ENCODE measurements at places on chromosomes 3 and 15.

DNA sequence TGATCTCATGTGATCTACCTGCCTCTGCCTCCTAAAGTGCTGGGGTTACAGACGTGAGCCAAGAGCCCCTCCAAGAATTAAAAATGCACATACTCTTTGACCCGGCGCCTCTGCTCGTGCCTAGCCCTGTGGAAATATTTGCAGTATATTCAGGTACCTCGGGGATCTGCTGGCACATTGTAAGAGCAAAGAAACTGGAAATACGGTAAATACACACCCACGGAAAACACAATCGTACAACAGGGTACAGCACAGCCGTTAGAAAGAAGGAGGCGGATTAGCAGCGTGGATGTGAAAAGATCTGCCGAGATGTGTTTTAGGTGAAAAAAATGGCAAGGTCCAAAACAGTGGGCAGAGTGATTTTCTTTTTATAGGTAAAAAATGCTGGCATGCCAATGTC lies 6.1 kb upstream of the HDAC11 start:
- DNase-seq = no peak

DNA sequence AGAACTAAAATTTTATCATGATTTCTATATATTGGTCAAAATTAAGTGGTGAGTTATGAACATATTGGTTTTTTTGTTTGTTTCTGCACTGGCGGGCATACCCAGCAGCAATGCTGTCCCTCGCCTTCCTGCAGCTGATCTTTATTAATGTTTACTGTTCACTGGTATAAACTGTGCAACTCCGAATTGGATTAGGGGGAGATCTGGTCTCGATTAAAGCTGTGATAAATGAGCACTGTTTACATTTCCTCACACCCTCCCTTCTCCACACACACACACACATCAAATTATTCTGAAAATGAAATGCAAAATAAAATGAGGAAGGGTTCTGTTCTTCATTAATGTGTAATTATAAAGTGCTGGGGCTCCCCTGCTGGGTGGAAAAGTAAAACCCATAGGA lies 48.5 kb upstream of the DAZL start:
- DNase-seq = no peak

DNA sequence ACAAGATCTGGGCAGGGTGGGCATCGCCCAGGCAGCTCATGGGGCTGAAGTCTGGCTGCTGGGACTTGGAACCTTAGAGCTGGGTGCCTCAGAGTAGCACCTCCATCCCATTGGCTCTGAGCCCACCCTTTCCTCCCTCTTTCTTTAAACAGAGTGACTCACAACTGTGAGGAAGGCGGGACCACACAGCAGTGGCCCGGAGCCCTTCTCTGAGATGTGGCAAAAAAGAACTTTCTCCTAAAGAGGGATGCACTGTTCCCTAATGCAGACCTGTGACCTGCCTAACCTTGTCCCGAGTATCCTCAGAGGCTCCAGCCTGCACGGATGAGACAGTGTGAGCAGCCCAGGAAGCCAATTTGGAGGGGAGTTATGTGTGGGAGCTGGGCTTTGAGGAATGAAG lies 23.6 kb downstream of the PRR20G start:
- DNase-seq = no peak

DNA sequence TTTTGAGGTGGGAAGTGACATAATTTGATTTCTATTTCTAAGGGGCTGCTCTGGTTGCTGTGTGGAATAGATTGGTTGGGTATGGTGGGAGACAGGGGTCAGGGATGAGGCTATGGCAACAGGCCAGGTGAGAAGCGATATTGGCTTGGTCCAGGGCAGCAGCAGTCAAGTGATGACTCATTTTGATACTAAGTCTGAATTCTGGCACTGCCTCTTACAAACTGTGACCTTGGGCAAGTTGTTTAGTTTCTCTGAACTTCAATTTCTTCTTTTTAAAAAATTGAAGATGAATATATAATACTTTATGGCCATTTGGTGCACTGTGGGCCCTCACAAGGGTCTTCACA lies 40.4 kb upstream of the CLSTN2 start:
- no peak for DNase-seq

DNA sequence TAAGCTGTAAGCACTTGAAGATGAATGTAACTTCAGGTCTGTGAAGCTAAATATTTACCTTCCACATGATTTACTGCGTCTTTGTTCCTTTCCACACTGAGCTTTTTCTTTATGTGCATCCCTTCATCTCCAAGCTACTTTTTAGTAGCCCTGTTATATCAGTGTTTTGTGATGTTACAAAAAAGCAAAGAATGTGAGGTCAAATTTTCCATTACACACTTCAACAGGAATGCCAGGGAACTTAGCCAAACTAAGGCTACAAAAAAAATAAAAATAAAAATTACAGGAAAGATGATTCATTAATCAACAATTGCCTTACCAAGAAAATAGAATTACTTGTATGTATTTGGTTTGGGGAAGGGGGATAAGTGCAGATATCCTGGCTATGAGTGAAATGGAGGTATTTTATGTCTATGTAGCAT lies 73.0 kb downstream of the FILIP1L start:
- peak; percentile 81 for DNase-seq

DNA sequence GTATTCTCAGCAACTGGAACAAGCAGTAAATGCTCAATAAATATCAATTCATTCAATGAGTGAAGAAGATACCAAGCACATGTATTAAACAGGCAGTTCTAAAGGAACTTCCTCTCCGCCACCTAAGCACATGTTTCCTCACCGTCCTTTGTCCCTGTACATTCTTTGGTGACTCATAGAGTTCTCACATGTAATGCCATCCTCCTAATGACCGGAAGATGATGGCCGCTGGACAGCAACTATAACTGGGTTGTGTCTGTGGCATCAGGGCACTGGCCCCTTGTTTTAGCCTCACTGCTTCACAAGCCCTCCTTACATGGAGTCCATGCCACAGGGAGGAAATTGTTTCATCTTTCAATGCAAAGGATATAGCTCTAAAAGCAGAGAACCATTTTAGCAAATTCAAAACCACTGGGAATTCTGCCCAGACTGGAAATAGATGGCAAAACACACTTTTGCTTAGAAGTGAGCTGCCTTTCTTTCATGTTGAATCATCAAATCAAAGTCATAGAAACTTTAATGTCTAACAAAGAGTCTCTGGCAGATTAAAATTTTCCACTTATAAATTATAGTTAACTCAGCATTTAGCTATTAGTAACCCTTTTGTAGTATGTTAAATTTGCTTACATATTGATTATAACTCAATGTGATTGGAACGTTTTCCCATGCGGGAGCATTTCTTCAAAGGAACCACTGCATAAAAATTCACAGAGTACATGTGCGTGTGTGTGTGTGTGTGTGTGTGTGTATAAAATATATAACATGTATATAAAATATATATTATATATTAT lies 74.1 kb downstream of the GAP43 start:
- DNase-seq = peak; percentile 46

GRCh38 chr15:58293622-58294550 lies 137.9 kb upstream of the LIPC start:
- DNase-seq = no peak

- no peak for DNase-seq
Measured at GRCh38 chr3:188139466-188139865, 14.5 kb upstream of the LPP start.

GRCh38 chr15:65192016-65192415 lies 6.9 kb upstream of the CLPX start:
- DNase-seq = no peak

GRCh38 chr3:111617406-111617805 lies 22.3 kb upstream of the ZBED2 start:
- no peak for DNase-seq

GRCh38 chr3:133930341-133930933 lies 34.8 kb upstream of the RAB6B start:
- peak; percentile 51 for DNase-seq

- DNase-seq = no peak
Measured at GRCh38 chr3:31262201-31262600, 270.5 kb upstream of the STT3B start.

GRCh38 chr3:16320711-16321110 lies 55.7 kb downstream of the OXNAD1 start:
- no peak for DNase-seq

DNA sequence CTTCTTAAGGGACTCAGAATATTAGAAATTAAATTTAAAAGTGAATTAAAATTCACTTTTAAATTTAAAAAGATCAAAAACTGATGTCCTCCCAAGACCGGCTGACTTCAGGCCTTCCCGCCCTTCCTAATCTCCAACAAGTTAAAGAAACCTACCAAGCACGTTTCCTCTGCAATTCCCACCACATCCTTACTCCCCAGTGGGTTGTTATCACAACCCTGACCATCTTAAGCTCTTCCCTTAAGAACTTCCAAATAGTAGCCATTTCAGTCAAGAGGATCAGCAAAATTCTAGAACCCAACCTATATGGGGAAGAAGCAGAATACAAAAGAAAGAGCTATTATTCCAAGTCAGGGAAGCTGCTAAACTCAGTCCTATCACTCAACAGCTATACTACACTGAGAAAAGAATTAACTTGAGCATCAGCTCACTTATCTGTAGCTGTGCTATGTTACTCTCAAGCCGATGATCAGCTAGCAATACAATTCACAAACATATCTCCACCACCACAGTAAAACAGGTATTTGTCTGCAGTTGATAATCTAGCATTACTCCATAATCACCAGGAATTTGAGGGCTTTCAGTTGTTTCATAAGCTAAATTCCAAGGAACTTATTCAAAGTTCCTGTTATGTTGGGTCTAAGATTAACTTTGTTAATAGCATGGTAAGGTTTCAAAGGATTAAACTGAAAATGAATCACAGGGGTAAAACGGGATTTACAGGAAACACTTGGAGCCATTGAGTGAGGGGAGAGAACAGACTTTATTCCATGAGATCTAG lies 14.3 kb downstream of the ABCC5 start:
- peak; percentile 41 for DNase-seq

DNA sequence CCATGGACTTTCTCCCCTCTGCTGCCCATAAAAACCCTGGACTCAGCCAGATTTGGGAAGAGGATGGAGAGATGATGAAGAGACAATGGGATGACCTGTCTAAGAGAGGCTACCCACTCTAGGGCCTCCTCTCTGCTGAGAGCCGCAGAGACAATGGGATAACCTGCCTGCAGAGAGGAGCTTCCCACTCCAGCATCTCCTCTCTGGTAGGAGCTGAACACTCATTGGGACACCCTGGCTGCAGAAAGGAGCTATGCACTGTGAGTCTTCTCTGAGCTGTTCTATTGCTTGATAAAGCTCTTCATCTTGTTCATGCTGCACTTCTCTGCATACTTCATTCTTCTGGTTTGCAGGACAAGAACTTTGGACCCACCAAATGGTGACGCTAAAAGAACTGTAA lies 4.5 kb upstream of the XCR1 start:
- DNase-seq = no peak
